ENCODE measurements at places on chromosomes 11 and 22. TPM values are rescaled to one million over a fixed set of nuclear protein-coding genes. Genes with fewer than 3 reads are reported as not detected.

The SH3BP1 gene
- total RNA-seq = 10.6 TPM

The DEUP1 gene
- not detected for total RNA-seq

The OR5P2 gene
- total RNA-seq = not detected

The RPS19BP1 gene
- 30.1 TPM for total RNA-seq

The NXPE1 gene
- not detected for total RNA-seq

The MOV10L1 gene
- total RNA-seq = 1.5 TPM

The CABP7 gene
- not detected for total RNA-seq

The ARHGAP32 gene
- 11.7 TPM for total RNA-seq

The PANX3 gene
- not detected for total RNA-seq

The THY1 gene
- 89.7 TPM for total RNA-seq

The OR10G4 gene
- total RNA-seq = not detected

The TSSK2 gene
- not detected for total RNA-seq

The CEP164 gene
- total RNA-seq = 20.0 TPM

The ANO5 gene
- 2.1 TPM for total RNA-seq

The MYO7A gene
- 0.13 TPM for total RNA-seq

All from smooth muscle cell of the pulmonary artery (primary cell).